ENCODE measurements at places on chromosomes 6 and 20.

- no peak for DNase-seq
Measured at GRCh38 chr6:32087574-32088486, 21.3 kb downstream of the TNXB start.

DNA sequence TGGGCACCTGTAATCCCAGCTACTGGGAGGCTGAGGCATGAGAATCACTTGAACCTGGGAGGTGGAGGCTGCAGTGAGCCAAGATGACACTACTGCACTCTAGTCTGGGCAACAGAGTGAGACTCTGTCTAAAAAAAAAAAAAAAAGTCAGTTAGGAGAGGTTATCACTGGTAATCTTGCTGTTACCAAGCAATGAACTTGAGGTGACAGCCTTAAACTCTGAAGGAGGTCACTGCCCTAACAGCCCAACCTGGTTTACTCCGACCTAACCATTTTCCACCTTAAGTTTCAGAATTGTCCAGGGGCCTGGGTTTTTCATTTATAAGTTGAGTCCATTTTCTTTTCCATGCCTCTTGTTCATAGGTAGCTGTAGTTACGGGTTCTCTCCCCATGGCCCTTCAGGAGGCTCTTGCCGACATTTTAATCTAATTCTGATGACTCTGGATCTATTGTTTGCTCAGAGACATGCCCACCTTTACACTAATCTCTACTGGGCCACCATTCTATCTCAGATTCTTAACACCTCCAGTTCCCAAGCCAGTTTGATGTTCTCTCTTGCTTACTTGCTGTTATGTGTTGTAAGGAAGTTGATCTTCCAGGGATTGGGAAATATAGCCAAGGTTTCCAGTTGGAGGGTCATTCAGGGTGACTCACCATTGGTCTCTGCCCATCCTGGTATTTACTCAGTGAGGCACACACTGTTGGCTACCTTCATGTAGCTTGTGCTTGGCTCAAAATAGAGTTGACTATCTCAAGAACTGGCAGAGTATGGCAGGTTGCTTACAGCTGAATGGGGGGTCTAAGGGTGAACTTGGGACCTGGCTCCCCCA is 29.1 kb downstream of the SHLD1 start:
- DNase-seq = no peak

DNA sequence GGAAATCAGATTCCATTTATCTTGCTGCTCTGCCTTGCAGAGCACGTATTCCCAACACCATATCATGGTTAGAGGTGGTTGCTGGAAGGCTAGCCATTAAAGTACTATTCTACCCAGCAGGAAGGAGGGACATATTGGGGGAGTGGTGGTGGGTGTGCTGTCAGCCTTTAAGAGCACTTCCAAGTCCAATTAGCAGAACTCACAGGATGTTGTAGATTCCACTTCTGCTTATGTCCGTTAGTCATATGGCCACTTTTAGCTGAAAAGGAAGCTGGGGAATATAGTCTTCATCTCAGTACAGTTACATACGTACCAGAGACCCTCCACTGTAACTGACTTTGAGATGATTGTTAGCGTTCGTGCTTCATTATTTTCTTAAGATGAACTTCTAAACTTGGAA is 94.4 kb downstream of the SAMD3 start:
- DNase-seq = no peak

GRCh38 chr6:79188885-79189480 is 45.5 kb downstream of the HMGN3 start:
- no peak for DNase-seq

DNA sequence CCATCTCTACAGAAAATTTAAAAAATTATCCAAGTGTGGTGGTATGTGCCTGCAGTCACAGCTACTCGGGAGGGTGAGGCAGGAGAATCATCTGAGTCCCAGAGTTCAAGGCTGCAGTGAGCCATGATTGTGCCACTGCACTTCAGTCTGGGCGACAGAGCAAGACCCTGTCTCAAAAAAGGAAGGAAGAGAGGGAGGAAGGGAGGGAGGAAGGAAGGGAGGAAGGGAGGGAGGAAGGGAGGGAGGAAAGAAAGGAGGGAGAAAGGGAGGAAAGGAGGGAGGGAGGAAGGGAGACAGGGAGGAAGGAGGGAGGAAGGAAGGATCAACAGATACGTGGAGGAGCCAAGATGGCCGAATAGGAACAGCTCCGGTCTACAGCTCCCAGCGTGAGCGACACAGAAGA is 90.1 kb downstream of the ZNF217 start:
- DNase-seq = no peak

DNA sequence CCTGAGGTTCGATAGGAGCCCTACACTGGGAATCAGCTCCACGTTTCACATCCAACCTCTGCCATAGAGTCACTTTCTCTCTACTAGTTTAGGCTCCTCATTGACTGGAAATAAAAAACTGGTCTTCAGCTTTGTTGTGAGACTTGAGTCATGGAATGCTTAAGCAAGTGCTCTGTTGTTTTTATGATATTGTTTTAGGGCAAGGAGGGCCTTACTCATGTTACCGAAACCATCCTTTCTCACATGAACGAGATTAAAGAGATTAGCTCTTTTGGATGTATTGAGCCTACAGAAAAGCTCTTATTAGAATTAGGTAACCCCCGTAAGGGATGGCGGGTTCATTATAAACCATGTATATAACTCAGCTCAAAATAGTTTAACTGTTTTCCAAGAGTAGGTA is 6.9 kb upstream of the MOCS1 start:
- DNase-seq = no peak

DNA sequence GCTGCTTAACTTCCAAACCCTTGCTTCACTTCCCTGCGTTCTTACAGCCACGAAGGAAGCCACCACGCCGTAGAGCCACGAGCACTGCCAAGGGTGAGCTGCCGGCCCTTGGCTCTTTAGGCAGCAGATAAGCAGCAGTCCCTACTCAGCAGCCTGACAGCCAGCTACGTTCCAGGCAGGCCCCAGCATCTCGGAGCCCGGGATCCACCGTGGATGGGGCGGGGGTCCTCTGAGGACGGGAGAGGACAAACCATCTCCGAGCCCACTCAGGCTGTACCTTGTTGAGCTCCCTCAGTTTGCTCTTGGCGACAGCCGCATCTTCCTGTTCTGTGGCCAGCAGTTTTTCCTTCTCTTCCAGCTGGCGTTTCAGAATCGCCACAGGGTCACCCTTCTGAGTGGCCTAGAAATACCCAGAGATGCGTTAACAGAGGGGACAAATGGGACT is 40.5 kb downstream of the RRBP1 start:
- DNase-seq = no peak

- no peak for DNase-seq
Measured at GRCh38 chr6:7041511-7042026, 66.2 kb upstream of the RREB1 start.

- no peak for DNase-seq
Measured at GRCh38 chr6:69780585-69781178, 16.1 kb downstream of the LMBRD1 start.

DNA sequence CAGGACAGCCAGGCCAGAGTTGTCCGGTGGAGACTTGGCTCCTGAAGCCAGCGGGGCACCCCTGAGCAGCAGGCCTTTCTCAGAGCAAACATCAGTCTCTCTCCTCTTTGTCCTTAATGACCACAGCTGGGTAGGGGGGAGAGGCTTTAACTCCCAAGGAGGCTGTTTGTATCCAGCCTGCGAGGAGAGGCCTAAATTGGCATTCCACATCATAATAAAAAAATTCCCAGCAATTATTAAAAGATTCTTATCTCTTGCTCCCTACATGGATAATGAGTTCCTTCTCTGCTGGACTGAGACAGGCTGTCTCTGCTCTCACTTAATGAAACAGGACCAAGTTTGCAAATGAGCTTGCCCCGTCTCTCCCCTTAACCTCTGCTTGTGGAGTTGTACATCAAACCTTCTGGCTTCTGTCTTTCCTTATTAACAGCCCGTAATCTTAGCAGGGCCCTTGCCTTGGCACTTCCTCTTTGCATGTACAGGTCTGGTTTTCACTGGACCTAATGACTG is 838.2 kb downstream of the MAFB start:
- no peak for DNase-seq

DNA sequence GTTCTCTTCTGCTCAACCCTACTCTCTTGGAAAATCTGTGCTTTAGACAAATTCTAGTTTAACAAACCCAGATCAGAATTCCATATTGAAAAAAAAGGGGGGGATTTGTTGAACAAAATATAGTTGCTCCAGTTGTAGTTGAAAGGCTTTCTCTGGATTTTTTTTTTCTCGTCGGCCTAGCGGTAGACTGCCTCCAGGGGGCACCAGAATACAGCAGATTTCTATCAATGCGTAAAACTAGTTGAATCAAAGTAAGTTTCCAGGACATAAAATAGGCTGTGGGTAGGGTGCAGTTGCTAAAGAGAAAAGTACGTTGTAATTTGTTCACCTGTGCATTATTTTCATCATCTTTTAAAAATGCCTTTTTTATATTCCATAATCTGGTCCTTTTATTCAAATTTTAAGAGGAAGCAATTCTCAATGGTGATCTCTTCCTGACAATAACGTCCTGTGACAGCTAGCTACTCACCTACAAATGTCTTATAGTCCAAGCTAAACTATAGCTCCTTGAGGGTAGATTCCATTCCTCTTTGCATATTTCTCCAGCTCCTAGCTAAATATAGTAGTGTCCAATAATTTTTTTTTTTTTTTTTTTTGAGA is 105.4 kb downstream of the PERP start:
- peak; percentile 27 for DNase-seq

DNA sequence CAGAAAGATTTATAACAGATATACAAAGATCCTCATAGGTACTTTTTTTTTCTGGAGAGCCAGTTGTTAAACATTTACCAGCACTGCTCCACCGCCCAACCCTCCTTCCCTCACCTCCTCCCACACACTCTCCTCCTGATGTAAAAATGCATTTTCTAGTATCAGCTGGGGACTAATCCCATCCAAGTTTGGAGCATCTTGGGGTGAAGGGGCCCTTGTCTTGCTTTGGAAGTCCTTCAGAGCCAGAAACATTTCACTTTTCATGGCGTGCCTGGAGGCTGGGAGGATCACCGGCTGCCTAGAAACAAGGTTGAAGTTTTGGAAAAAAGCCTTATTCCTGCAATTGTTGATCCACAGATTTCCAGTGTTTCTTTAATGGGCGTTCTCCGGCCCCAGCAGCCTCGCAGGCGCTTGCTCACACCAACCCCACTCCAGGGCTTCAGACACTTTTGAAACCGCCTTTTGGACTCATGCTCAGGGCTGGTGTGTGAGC is 165.1 kb upstream of the AFDN start:
- DNase-seq = no peak

- DNase-seq = no peak
Measured at GRCh38 chr6:143264986-143265764, 185.3 kb downstream of the ADAT2 start.

- DNase-seq = no peak
Measured at GRCh38 chr6:168332020-168332419, 12.4 kb upstream of the DACT2 start.

DNA sequence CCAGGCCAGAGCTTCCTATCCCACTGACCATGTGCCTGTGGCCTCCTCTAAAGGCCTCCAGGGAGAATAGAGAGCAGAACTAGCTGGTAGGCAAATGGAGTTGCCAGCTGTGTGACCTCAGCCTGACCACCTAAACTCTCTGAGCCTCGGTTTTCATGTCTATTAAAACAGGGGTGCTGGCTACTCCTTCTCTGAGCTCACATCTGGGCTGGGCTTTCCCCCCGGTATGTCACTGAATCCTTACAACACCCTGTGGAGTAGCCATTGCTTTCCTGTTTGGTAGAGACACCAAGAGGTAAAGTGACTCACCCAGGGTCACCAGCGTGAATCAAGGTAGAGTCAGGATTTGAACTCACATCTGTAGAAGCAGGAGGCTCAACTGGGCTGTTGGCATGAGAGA is 132.1 kb downstream of the JPH2 start:
- DNase-seq = no peak

DNA sequence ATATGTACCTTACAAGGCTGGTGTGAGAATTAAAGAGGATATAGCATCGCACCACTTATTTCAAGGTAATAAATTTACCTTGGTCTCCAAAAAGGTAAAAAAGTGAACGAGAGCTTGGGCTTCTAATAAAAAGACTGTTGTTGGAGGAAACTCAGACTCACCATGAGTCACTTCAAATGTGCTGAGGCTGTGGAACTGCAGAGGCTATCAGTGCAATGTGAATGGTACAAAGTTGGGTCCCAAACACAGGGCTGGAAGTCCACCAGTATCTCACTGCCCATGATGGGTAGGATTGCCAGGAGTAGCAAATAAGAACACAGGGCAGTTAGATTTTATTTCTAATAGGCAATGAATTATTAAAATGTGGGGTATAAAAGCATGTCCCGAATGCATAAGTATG is 200.6 kb downstream of the MAFB start:
- DNase-seq = no peak

GRCh38 chr6:11009353-11009752 is 34.8 kb downstream of the ELOVL2 start:
- DNase-seq = no peak

DNA sequence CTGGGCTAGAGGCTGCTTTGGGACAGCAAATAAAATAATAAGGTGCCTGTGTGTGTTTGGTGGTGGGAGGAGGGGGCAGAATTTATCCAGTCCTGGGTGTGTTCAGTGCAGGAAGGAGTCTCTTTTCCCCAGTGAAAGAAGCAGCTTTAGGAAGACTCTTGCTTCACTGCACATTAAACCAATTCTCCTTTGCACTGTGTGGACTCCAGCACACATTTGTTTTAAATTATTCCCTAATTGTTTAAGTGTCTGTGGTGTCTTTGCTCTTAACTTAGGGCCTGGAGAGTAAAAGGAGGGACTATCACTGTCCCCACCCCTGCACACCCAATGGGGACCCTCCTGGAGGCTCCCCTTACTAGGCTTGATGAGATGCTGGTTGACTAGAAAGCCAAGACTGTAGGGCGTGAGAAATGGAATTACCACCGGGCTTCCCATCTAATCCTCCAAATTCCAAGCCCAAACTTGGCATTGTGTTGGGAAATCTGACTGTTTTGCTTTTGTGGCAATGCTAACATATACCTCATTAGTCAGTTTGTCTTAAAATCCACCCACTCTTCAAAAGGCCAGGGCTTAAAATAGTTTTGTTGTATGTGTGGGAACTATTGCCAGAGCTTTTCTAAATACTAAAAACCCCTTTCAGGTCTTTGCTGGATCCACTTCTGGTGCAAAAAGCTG is 13.5 kb upstream of the DAAM2 start:
- DNase-seq = no peak

GRCh38 chr6:21971541-21971940 is 325.3 kb downstream of the PRL start:
- DNase-seq = no peak

DNA sequence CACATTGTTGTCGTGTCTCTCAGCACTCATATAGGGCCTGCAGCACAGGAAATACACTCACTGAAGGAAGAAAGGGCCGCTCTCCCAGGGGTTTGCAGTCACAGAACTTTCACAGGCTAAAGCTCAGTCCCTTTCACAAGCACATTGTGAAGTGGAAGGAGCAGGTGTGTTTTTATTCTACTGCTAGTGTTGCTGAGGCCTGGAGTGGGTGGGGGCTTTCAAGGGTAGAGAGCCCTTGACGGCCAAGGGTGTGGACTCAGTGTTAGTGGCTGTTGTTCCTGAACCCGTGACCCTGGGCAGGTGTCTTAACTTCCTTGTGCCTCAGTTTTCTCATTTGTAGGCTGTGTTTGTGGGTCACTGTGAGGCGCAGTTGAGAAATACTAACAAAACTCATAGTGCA is 66.2 kb upstream of the SLC22A1 start:
- DNase-seq = peak; percentile 86

- no peak for DNase-seq
Measured at GRCh38 chr6:75611011-75611701, 9.5 kb downstream of the SENP6 start.

Data from NCI-H1092 treated with DMSO at 0.1 percent for 48 hours (cell line).